ENCODE measurements at places on chromosomes 2 and 18. TPM values are rescaled to one million over a fixed set of nuclear protein-coding genes. Genes with fewer than 3 reads are reported as not detected.
A peak's percentile ranks its signal among the peaks of the same experiment; 100 is the strongest.

DNA sequence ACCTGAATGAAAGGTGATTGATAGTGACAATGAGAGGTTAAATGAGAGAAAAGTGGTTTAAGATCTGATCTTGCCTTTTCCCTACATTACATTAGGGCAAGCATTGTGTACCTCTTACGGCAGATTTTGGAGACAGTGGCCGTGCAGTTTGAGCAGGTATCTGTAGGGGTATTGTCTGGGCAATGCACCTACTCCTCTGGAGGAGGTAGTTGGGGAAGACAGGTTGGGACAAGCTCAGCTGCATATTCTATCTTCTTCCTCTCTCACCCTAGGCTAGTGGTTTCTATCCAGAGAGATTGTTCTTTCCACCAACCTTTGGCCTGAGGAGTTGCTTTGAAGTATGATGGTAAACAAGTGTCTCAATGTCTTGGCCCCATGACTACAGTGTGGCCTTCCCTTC is 323.2 kb downstream of the CYP26B1 start:
- no peaks in the 10 kb centered on the region for H3K36me3 ChIP-seq
- DNase-seq: no peak
- no peak overlapping the region for H3K4me3 ChIP-seq
- H3K27ac ChIP-seq: no peak overlapping the region

The STON1 gene
- 4.9 TPM for total RNA-seq

The MERTK gene
- total RNA-seq: 7.1 TPM

DNA sequence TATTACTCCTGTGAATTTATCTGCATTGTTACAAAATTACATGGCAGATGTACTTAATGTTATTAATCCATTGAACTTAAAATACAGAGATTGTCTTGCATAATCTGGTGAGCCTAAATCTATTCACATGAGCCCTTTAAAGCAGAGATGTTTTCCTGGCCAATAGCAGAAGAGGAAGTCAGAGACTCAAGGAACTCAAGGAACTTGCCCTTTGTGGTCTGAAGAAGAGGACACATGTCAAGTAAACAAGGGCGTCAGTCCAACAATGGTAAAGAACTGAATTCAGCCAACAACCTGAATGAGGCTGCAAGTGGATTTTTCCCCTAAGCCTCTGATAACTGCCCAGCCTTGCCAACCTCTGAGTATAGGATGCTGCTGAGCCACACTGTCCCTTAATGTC is 356.3 kb upstream of the PKDCC start:
- H3K4me1 ChIP-seq: no peaks in the 10 kb centered on the region
- DNase-seq: no peak
- H3K27me3 ChIP-seq: no peaks in the 10 kb centered on the region
- H3K36me3 ChIP-seq: no peaks in the 10 kb centered on the region
- no peak overlapping the region for H3K27ac ChIP-seq
- no peak overlapping the region for H3K4me3 ChIP-seq

The FKBP7 gene
- total RNA-seq: 1.2 TPM

DNA sequence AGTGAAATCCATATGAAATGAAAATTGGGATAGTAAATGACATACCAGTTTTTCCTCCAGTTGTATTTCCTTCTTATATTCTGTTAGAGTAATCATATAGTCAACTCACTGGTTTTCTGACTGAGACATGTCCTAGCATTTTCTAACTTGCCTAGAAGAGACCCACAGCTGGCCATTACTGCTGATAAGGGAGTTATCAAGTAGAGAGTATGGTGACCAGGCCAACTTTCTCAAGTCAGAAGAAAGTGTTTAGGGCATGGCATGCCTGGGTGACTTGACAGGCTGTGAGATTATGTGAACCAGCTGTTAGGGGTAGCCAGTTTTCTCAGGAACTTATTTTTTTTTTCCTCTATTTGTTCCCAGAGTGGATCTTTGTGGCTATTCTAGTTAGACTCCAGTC is 81.2 kb downstream of the GPD2 start:
- H3K27me3 ChIP-seq: no peaks in the 10 kb centered on the region
- H3K4me1 ChIP-seq: peaks cover 10% of the 10 kb centered on the region
- H3K27ac ChIP-seq: no peak overlapping the region
- no peak overlapping the region for H3K4me3 ChIP-seq
- DNase-seq: peak; percentile 56
- no peaks in the 10 kb centered on the region for H3K36me3 ChIP-seq

DNA sequence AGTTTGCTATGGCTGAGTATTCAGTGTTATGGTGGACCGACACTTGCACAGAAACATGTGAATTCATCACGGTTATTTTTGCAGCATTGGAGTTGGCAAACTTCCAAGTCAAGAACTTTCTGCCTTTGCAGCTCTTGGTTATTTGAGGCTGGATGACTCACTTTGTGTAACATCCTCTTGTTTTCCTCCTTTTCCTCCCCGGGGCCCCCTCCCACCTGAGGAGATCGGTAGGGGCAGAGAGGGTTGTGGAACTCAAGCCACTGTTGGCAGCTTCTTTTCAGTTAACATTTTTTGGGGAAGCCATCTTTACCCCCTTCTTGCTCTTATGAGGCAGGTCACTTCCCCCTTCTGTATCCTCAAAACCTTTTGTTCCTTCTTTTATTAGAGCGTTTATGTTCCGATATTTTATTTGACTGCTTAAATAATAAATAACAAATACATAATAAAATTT is 48.6 kb downstream of the DDX1 start:
- H3K4me1 ChIP-seq: no peaks in the 10 kb centered on the region
- DNase-seq: no peak
- no peaks in the 10 kb centered on the region for H3K27me3 ChIP-seq
- H3K4me3 ChIP-seq: no peak overlapping the region
- no peak overlapping the region for H3K27ac ChIP-seq

DNA sequence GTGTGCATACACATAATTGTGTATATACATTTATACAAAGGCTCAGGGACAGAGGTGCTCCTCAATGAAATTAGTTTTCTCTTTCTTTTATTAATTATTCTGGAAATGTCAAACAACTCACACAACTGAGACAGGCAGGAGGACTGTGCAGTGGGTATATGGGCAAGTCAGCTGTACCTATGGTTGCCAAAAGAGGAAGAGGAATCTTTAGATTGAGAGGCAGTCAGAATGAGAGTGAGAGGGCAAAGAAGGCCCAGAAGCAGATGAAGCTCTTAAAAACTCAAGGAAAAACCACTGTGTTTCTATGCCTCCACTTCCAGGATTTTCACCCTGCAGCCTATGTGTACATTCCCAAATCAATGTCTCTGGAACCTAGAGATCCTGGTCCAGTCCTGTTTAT is 79.1 kb downstream of the CACNB4 start:
- H3K4me1 ChIP-seq: no peaks in the 10 kb centered on the region
- no peaks in the 10 kb centered on the region for H3K36me3 ChIP-seq
- H3K27me3 ChIP-seq: no peaks in the 10 kb centered on the region
- no peak overlapping the region for H3K27ac ChIP-seq
- DNase-seq: no peak
- H3K4me3 ChIP-seq: no peak overlapping the region

GRCh38 chr2:112764071-112765044 is at the start of gene CKAP2L:
CKAP2L (minus strand) TSS chr2:112764609; CDS start chr2:112764598, 11 bp downstream.
- peaks cover 7% of the 10 kb centered on the region for H3K4me1 ChIP-seq
- no peak within 1 kb of the TSS for H3K27ac ChIP-seq
- DNase-seq: peak; percentile 92
- peak within 1 kb of the TSS; percentile 59 for H3K4me3 ChIP-seq
- H3K27me3 ChIP-seq: no peaks in the 10 kb centered on the region

- no peaks in the 10 kb centered on the region for H3K4me1 ChIP-seq
- no peak overlapping the region for H3K27ac ChIP-seq
- no peak overlapping the region for H3K4me3 ChIP-seq
Observed at GRCh38 chr2:105588581-105588980, 156.1 kb upstream of the NCK2 start.

The STAT4 gene
- 0.60 TPM for total RNA-seq

The TCF23 gene
- total RNA-seq: 0.03 TPM

GRCh38 chr2:219591091-219591490 is 6.6 kb upstream of the STK11IP start:
- H3K4me1 ChIP-seq: no peaks in the 10 kb centered on the region
- no peaks in the 10 kb centered on the region for H3K36me3 ChIP-seq
- H3K27ac ChIP-seq: no peak overlapping the region
- H3K4me3 ChIP-seq: no peak overlapping the region
- no peaks in the 10 kb centered on the region for H3K27me3 ChIP-seq

Measured in pancreas (tissue), 10 donors.